Karpas-422 (cell line): ENCODE measurements at places on chromosomes 2 and 18. TPM values are rescaled to one million over a fixed set of nuclear protein-coding genes. Genes with fewer than 3 reads are reported as not detected.

HOXD3 gene
- not detected in 2 replicates for total RNA-seq

C18orf54 gene
- total RNA-seq: 4.2 and 14.3 TPM in 2 replicates

GRCh38 chr2:101256316-101256715 lies 3.6 kb downstream of the CNOT11 start:
- no peak overlapping the region for H3K27ac ChIP-seq
- DNase-seq: no peak
- peaks cover 15% of the 10 kb centered on the region for H3K36me3 ChIP-seq

DNA sequence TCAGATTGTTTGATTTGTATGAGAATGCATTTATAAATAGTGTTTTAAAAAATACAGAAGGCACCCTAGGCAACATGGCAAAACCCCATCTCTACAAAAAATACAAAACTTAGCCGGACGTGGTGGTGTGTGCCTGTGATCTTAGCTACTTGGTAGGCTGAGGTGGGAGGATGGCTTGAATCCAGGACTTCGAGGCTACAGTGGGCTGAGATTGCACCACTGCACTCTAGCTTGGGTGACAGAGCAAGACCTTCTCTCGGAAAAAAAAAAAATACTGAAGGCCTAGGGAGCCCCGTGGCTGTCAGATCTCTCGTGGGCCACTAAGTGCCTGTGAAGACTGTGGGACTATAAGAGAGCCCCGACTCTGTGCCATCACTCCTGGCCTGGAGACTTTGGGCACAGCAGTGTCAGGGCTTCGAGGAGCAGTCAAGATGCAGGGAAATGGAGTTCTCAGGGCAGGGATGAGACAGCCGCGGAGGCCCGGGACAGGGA lies 40.5 kb downstream of the MYO7B start:
- no peaks in the 10 kb centered on the region; the same call in 1 of the 2 replicates for H3K27me3 ChIP-seq
- DNase-seq: no peak
- no peak overlapping the region for H3K4me3 ChIP-seq
- peaks cover 11% of the 10 kb centered on the region for H3K4me1 ChIP-seq
- no peak overlapping the region for H3K27ac ChIP-seq
- no peaks in the 10 kb centered on the region for H3K36me3 ChIP-seq

PSMA8 gene
- not detected in 2 replicates for total RNA-seq

DNA sequence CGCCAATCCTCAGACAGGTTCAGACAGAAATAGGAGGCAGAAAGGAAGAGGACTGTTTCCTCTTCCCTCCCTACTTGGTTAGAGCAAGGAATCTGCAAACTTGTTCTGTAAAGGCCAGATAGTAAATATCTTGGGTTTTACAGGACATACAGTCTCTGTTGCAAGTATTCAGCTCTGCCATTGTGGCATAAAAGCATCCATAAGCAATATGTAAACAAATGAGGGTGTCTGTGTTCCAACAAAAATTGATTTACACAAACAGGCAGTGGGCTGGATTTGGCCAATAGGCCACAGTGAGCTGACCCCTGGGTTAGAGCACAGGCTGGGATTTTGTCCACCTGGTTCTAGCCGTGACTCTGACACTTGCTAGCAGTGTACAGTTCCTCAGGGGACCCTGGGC lies 89.4 kb downstream of the NRP2 start:
- H3K27ac ChIP-seq: no peak overlapping the region
- DNase-seq: no peak
- H3K27me3 ChIP-seq: no peaks in the 10 kb centered on the region
- no peaks in the 10 kb centered on the region for H3K36me3 ChIP-seq
- H3K4me3 ChIP-seq: no peak overlapping the region

GRCh38 chr18:74817576-74817975 lies 219.9 kb downstream of the ZNF407 start:
- H3K4me3 ChIP-seq: no peak overlapping the region
- H3K4me1 ChIP-seq: peaks cover 4% of the 10 kb centered on the region; the same call in 1 of the 2 replicates
- no peaks in the 10 kb centered on the region for H3K27me3 ChIP-seq
- no peak for DNase-seq
- H3K36me3 ChIP-seq: no peaks in the 10 kb centered on the region

DNA sequence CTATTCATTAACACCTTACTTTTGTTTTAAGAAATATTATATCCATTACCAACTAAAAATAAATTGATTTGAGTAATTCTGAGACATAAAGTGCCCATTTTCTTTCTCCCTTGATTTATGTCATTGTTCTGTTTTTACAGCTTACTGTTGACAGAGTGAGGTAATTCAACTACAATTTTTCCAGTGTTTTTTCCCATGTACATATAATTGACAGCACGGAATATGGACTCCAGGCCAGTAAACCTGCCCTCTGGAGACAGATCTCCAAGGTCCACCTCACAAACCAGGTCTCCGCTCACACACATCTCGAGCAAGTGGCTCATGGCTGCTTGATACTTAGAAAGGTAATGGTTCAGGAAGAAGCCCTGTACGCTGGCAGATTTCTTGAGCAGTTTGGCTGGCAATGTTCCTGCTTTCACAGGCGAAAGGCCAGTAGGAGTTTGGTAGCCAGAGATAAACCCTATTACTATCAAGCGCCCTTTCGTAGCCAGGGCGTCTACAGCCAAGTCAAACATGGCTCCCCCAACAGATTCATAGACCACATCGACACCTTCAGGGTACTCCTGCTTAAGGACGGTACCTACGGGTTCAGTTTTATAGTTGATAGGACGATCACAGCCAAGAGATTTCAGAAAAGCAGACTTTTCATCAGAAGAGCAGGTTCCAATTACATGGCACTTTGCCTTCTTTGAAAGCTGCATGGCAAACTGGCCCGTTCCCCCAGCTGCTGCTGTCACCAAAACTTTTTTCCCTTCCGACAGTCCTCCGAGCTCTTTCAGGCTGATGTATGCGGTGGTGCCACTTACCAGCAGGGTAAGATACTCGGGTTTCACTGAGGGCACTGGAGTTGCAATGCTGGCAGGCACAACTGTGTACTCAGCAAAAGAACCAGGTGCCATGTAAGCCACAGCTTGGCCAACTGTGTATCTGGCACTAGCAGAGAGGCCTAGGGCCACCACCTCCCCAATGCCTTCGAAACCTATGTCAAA lies 7.4 kb downstream of the PTGR3 start:
- no peak overlapping the region for H3K4me3 ChIP-seq
- no peak for DNase-seq

DNA sequence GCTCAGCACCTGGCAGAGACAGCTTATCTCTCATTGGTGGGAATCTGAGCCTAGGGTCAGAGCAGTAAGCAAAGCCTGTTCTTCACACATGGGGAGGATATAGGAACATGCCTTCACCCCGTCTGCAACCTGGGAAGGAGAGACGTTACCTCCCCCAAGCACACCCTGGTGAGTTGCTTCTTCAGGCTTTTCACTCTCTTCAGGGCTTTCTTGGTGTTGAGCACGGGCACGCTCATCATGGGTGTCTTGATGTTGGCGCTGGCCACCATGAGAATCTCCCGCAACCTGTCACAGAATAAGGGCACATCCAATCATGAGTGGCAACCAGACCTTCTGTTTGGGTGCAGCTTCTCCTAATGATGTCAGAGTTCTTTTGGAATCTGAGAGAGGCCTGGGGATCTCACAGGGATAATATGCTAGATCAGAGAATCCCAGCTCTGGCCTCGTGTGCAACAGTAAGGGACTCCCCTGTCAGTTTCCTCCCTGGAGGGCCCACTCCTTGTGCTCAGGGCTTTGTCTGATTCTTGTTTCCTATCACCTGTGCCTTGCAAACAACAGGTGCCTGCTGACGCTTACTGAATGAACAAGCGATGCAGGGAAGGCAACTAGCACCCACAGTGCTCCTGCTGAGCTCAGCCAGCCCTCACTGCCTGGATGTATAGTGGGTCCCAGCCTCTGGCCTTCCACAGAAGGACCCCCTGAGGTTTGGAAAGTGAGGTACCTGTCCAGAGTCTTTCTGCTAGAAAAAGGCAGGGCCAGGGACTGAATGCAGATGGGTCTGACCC lies 66.3 kb downstream of the POLR1A start:
- no peaks in the 10 kb centered on the region for H3K27me3 ChIP-seq
- no peak overlapping the region for H3K4me3 ChIP-seq
- peaks cover 48% of the 10 kb centered on the region for H3K36me3 ChIP-seq
- no peak overlapping the region for H3K27ac ChIP-seq
- no peaks in the 10 kb centered on the region for H3K4me1 ChIP-seq

GRCh38 chr2:22907330-22907729 lies 477.6 kb upstream of the KLHL29 start:
- H3K27ac ChIP-seq: no peak overlapping the region
- H3K4me1 ChIP-seq: peaks cover 10% of the 10 kb centered on the region
- H3K36me3 ChIP-seq: no peaks in the 10 kb centered on the region
- no peak overlapping the region for H3K4me3 ChIP-seq

KLHL30 gene
- total RNA-seq: not detected in 2 replicates

DNA sequence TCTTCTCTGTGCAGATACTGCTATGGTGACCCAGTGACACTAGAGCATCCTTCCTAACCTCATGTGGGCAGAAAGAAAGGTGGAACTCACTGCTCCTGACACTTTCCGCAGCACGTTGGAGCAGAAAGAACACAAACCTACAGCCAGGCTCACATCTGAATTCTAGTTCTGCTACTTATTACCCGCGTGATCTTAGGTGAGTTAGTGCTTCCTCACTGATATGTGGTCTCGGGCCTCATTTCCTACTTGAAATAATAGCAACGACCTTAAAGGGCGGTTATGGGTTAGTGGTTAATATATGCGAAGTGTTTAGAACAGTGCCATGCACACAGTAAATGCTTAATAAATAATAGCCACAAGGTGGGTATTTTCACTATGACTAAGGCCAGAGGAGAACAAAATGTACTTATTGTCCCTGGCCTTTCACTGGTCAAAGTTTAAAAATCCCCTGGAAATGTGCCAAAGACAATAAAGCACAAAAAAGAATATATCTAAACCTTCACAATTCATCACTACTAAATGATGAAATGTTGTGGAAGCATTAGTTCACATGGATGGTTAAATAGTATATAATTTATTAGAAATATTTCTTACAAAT lies 66.6 kb downstream of the MYOM1 start:
- H3K27me3 ChIP-seq: no peaks in the 10 kb centered on the region
- H3K4me3 ChIP-seq: no peak overlapping the region
- DNase-seq: no peak
- no peak overlapping the region for H3K27ac ChIP-seq
- H3K4me1 ChIP-seq: peaks cover 49% of the 10 kb centered on the region

GRCh38 chr2:848099-848498 lies 102.5 kb upstream of the SNTG2 start:
- no peak overlapping the region for H3K4me3 ChIP-seq
- no peak for DNase-seq
- H3K36me3 ChIP-seq: no peaks in the 10 kb centered on the region
- peaks cover 12% of the 10 kb centered on the region for H3K4me1 ChIP-seq
- no peak overlapping the region for H3K27ac ChIP-seq

GRCh38 chr2:111034606-111035005 lies 86.1 kb upstream of the BCL2L11 start:
- no peak overlapping the region for H3K4me3 ChIP-seq
- no peaks in the 10 kb centered on the region for H3K27me3 ChIP-seq
- peaks cover 65% of the 10 kb centered on the region for H3K4me1 ChIP-seq
- DNase-seq: no peak
- H3K36me3 ChIP-seq: no peaks in the 10 kb centered on the region

UGT1A5 gene
- not detected in 2 replicates for total RNA-seq

GRCh38 chr2:236912326-236913120 lies 173.2 kb upstream of the COPS8 start:
- no peaks in the 10 kb centered on the region for H3K36me3 ChIP-seq
- H3K4me3 ChIP-seq: no peak overlapping the region
- H3K27me3 ChIP-seq: no peaks in the 10 kb centered on the region
- peaks cover 12% of the 10 kb centered on the region for H3K4me1 ChIP-seq
- DNase-seq: no peak

DNA sequence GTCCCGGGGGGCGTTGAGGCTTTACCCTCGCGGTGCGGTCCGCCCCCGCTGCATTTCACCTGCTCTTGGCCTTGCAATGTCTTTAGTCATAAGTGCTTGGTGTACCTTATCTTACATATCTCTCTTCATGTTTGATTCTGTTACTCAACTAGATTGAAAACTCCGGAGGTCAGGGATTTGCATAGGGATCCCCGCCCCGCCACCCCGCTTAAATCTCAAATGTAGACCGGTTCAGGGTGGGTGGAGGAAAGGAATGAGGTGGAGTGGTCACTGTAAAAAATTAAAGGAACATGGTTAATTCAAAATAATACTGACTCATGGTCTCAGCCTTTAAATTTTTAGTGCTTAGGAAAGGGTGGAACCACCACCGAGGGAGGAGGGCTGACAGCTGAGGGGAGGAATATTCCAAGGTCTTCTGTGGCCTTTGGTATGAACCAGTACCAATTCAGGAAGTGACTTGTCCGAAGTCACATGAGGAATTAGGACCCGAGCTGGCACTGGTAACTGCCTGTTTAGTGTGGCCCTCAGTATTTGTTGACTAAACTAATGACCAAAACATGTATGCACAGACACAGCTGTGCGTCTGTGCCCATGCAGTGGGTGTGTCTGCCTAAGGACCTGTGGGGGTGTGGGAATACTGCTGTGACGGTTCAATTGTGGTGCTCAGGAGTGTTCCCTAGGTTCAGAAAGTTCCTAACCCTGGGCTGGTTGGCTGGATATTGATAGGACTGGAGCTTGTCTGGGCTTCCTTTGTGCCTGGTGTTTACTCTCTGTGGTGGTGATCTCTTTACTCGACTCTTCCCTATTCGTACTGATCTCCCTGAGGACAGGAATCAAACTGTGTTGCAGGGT lies 1.0 kb downstream of the PLEKHB2 start:
- peaks cover 24% of the 10 kb centered on the region for H3K4me1 ChIP-seq
- H3K36me3 ChIP-seq: peaks cover 23% of the 10 kb centered on the region
- H3K27me3 ChIP-seq: no peaks in the 10 kb centered on the region
- peak overlapping the region; percentile 99 for H3K4me3 ChIP-seq

NLRC4 gene
- 0.51 and 1.6 TPM in 2 replicates for total RNA-seq

DNA sequence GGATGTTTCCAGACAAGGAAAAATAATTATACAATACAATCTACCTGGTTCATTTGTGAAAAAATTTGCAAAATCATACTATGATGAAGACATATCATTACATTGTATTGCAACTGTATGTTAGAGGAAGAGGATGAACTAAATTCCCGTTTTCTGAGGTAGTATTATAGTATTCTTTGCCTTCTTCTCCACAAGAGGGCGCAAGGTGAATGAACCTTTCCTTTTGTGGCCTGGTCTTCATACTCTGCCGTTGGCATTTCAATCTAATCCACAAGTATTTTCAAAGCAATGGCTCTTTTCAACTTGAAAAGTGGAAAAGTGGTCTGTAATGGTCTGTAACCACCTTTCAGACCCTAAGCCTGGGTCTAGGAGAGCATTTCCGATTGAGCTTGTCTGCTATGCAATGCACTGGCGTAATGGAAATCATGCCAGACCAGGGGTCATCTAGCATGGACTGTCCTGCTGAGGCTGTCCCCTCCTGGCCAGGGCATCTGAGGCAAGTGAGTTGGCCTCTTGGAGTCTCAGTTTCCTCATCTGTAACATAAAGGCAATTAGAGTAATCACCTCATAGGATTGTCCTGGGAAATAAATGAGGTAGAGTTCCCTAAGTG lies 30.8 kb upstream of the ZNF396 start:
- peaks cover 60% of the 10 kb centered on the region for H3K4me1 ChIP-seq
- H3K27me3 ChIP-seq: no peaks in the 10 kb centered on the region
- H3K27ac ChIP-seq: peak overlapping the region; percentile 100
- no peaks in the 10 kb centered on the region for H3K36me3 ChIP-seq
- DNase-seq: peak; percentile 94
- peak overlapping the region; percentile 54; the same call in 1 of the 2 replicates for H3K4me3 ChIP-seq

CHRNG gene
- total RNA-seq: not detected in 2 replicates
